ENCODE measurements at places on chromosomes 16 and 17.
A peak's percentile ranks its signal among the peaks of the same experiment; 100 is the strongest.

- DNase-seq, result no peak
Observed at GRCh38 chr16:58842156-58842555, 108.0 kb upstream of the GOT2 start.

GRCh38 chr16:55575496-55575895, 9.0 kb downstream of the CAPNS2 start:
- DNase-seq, result no peak

GRCh38 chr16:3056336-3057180, 8.9 kb upstream of the IL32 start:
- DNase-seq, result no peak

DNA sequence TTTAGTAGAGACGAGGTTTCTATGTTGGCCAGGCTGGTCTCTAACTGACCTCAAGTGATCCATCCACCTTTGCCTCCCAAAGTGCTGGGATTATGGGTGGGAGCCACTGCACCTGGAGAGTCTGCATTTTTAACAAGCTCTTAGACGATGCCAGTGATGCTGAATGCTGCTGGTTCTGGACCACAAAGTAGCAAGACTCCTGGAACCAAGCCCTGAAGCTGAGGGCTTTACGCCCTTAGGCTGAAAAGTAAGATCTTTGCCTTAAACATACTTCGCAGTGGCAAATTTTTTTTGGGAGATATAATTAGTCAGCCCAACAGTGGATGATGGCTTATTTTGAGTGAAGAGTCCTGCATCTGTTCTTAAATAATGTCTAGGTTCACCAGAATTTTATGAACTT, 14.0 kb downstream of the METTL9 start:
- no peak for DNase-seq

- no peak for DNase-seq
Observed at GRCh38 chr16:5845046-5845445, 747.5 kb upstream of the EEF2KMT start.

DNA sequence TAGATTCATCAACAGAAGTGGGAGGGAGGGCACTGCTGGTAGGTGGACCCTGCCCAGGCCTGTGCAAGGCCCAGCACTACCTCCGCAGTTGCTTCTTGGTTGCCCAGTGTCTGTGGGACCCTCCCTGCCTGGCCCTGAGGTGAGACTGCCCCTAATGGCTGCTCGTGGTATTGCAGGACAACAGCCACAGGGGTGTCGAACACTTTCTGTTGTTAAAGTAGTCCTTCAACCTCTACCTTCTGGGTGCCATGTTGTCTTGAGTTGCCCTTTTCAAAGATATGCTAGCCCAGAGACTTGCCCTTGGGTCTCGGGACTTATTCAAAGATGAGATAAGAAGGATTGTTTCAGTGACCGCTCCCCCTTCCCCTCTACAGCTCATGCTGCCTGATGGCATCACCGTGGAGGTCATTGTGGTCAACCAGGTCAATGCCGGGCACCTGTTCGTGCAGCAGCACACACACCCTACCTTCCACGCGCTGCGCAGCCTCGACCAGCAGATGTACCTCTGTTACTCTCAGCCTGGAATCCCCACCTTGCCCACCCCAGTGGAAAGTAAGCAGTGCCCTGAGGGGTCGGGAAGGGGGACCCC, 29.1 kb downstream of the AKAP1 start:
- DNase-seq, result peak; percentile 90

DNA sequence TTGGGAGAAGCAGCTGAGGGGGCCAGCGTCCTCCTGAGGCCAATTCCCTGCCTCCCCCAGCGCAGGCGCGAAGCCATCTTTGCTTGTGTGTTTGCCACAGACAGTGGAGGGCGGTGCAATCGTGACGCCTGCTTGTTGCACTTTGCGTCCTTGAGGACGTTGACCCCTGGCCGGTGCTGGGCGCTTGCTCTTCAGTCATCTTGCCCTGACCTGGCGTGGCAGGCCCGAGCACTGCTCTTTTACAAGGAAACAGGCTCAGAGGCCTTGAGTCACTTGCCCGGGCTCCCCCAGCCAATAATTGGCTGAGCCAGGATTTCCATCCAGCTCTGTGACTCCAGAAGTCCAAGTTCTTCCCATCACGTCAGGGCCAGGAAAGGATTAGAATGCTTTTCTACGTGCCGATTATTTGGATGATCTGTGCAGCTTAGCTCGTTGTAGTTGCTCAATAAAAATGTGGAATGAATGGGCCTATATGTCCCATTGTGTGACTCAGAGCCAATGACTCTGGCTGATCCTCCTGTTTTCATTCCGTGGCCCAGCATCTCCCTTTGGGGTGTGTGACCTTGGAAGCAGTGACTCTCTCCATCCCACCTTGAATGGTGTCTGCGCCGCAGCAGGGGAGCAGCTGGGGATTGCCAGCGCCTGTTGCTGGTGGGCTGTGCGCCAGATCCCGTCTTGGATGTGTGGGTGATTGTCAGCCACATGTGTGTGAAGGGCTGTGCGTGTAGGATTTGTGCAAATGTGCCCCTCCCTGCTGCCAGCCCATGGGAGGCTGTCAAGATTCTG, 214.1 kb downstream of the SEC14L1 start:
- DNase-seq, result peak; percentile 71

DNA sequence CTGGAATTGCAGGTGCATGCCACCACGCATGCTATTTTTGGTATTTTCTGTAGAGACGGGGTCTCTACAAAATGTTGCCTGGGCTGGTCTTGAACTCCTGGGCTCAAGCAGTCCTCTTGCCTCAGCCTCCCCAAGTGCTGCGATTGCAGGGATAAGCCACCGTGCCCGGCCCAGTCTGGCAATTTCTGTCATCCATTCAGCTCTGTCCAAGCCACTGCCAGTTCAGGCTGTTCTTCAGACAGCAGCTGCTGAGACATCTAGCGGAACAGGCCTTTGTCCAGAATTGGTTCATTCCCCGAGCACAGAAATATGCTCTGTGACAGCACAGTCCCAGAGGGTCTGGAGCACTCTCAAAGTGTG, 5.4 kb downstream of the SLC47A1 start:
- no peak for DNase-seq

DNA sequence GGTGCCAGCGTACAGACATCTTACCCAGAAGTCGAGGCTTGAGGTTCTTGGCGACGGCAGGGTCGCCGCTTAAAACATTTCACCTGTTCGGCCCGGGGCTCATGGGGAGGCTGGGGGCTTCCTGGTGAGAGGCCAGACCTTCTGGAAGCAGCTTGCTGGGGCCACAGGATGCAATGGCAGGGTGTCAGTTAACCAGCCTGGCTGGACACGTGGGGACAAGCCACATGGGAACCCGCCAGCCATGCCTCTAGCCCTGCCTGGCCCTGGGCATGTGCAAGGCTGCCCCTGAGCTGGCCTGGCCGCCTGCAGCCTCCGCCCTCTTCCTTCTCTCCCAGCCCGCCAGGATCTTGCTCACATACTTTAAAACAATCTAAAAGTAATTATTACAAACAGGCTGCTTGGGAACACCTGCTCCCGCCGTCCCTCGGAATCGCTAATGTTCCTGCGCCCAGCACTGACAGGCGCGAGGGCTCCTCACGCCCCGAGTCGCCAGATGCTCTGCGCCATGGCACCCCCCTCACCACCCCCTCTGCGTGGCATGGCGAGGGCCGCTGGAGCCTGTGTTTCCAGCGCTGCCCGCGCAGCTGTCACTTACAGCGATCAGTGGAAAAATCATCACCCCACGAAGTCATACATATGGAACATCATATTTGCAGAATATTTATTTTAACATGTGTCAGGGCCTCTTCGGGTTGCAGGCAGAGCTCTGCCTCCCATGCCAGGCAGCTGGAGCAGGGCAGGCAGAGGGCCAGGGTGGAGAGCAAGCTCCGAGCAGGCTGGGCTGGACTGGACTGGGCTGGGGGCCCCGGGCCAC, 188.7 kb upstream of the GSE1 start:
- DNase-seq, result no peak

GRCh38 chr17:61720016-61720795, 129.2 kb upstream of the NACA2 start:
- DNase-seq, result no peak

DNA sequence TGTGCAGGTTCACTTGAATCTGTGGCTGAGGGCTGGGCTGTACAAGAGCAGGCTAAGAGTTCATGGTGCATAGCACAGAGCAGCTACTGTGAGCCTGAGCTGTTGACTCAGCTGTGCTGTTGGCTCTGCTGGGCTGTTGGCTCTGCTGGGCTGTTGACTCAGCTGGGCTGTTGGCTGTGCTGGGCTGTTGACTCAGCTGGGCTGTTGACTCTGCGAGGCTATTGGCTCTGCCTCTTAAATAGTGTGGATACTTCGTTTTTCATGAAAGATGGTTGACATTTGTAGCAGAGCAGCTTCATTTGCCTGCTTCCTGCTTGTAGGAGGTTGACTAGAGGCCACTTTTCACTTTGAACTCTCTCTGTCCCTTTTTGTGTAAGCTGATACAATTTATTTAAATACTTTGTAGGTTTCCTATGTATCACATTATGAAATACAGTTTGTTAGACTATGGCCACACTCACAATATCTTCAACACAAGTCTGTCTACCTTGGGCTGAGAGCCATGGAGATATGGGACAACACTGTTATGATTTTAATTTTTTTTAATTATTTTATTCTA, 40.3 kb upstream of the CCNF start:
- no peak for DNase-seq

- no peak for DNase-seq
Observed at GRCh38 chr16:67499106-67499505, 15.8 kb upstream of the AGRP start.

DNA sequence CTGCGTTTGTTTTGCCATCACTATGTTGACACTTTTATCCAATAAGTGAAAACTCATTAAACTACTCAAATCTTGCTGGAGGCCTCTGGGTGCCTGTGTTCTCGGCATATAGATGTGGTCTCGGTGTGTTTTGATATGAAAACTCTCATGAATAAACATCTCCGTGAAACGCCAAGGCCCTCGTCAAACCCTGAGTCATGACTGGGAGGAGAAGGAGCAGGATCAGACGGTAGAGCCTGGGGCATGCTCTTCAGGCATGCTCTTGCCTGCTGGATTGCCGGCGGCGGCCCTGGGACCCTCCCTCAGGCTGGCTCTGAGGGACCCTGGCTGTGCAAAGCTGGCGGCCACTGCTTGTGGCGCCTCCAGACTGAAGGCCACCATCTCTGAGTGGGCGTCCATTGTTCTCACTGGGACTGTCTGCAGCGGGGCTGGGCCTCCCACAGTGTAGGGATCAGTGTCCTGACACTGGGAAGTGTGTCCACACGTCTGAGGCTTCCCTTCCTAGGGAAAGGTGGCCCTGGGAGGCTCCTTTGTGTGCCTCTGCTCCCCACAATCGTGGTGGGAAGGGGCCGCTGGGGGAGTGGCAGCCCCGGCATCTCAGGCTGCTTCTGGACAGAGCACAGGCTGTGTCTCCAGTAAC, 1.7 kb upstream of the NPB start:
- no peak for DNase-seq

DNA sequence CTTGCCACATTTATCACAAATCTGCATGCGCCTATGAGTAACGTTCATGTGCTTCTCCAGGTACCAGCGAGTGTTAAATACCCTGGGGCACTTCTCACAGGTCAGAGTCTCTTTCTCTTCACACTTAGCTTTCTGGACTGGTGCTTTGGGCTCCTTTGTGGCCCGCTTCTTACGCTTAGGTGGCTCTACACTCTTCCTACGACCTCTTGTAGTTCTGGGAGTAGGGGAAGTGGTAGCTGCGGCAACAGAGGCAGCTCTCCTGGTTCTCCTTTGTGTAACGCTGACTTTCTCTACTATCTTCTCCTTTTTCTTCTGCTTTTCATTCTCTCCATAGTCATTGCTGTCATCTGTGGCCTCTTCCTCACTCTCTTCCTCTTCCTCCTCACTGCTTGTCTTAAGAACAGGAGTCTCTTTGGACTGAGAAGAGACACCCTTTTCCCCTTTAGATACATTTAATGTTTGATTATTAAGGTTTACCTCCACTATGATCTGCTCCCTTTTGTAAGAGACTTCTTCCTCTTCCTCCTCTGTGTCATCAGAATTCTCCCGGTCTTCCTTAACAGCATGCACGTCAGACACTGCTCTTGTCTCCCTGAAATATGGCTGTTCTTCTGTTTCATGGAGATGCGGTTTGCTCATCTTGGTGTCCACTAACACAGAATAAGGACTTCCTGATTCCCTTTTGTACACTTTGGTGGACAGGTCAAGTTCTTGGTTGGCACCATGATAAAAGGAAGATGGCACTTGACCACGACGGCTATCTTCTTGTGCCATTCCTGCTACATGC, 45.0 kb downstream of the ZNF652 start:
- no peak for DNase-seq

Data from D341Med (cell line).